ENCODE measurements at places on chromosomes 11 and 22.

DNA sequence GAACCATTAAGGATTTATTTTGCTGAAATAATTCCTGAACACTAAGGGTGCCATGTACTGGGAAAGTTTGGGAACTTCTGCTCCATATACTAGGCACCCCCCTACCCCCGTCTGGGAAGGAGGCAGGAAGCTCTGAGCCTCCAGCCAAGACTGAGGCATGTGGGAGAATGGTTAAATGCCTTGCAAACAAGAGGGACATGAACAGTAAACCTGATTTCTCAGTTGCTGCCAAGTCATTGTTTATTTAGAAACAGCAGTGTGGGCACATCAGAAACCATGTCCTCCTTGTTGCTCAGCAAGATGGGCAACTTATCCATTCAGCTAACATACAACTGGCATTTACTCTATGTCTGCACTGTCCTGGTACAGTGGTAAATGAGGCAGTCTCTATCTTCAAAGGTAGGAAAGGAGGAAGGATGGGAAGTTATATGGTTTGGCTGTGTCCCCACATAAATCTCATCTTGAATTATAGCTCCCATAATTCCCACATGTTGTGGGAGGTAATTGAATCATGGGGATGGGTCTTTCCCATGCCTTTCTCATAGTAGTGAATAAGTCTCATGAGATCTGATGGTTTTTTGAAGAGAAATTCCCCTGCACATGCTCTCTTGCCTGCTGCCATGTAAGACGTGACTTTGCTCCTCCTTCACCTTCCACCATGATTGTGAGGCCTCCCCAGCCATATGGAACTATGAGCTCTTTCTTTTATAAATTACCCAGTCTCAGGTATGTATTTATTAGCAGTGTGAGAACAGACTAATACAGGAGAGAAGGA lies 459.1 kb downstream of the MIAT start:
- no peak for DNase-seq

- DNase-seq = no peak
Measured at GRCh38 chr11:12290477-12290922, 86.9 kb upstream of the PARVA start.

GRCh38 chr11:118618991-118619375 lies 11.6 kb downstream of the PHLDB1 start:
- no peak for DNase-seq

DNA sequence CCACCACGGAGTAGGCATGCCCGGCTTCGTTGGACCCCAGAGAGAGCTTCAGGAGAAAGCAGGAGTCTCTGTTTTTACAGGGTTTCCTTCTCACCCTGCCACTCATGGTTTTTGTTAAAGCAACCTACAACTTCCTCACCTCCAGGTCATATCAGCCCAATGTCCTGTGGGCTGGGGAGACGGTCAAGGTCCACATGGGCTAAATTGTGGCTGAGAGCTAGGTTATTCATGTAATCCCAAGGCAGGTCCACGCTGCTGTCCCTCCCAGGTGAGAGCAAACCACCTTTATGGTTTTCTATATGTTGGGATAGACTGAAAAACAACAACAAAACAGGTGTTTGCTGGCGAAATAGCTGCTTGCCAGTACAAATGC lies 19.5 kb downstream of the TSPAN32 start:
- DNase-seq = no peak

- no peak for DNase-seq
Measured at GRCh38 chr22:31098632-31099110, 8.7 kb downstream of the SELENOM start.

DNA sequence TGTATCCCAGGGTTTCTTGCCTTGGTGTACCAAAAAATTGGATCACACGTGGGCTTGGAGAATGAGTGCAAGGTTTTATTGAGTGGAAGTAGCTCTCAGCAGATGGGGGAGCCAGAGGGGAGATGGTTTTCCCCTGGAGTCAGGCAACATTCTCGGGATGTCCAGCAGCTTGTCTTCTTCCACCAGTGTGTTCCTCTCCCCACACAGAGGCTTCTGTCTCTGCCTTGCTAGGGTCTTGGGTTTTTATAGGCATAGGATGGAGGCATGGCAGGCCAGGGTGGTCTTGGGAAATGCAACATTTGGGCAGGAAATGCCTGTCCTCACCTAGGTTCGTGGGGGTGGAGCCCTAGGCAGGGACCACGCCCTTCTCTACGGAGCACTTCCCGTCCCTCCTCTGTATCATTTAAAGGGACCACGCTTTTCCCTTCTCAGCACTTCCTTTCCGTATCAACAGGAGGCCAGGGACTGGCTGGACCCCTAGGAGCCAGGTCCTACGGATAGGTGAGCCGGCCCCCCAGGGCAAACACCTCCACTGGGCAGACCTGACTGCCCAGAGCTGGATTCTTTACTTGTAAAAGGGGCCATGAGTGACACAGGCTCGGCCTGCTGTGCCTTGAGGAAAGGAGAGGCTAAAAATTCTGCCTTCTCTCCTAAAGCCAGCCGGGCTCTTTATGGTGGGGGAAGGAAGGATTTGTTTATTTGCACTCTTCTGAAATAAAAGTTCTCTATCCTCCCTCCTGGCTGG lies 55.3 kb upstream of the CCDC188 start:
- peak; percentile 85 for DNase-seq

DNA sequence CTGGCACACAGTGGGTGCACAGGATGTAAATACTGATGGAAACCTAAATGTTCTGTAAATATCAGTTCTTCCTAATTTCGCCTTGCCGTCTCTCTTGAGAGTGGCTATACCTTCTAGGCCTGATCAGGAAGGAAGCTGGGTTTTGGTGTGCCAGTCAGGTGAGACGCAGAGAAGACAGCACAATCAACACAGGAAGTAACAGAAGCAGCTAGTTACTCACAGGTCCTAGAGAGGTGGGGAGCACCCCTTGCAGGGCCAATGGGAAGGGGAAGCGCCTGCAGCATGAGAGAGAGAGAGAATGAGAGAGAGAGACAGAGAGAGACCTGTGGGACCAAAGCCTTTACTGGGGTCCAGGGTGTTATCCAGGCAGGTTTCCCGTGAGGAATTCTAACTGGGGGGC lies 80.8 kb downstream of the FBLN1 start:
- DNase-seq = peak; percentile 31

DNA sequence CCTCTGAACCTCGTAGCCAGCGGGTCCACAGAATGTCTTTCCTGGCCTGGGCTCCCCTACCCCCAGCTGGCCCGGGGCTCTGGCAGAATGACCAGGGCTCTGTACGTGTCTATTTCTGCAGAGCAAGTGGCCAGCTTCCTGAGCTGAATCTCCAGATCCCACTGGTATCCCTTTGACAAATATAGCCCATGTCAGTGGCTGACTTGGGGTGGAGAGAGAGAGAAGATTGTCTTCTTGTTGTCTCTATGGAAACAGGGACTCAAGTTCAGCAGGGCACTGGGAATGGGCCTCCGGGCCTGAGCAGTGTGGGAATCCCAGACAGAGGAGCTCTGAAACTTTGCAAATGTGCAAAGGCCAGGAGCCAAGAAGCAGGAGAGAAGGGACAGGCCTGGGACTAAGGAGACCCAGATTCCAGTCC lies 33.9 kb downstream of the ANO1 start:
- no peak for DNase-seq

GRCh38 chr22:22452211-22452610 lies 56.3 kb downstream of the ZNF280B start:
- DNase-seq = no peak

GRCh38 chr11:23696688-23697415 lies 800.0 kb upstream of the LUZP2 start:
- DNase-seq = no peak
